ENCODE measurements at places on chromosomes 1 and 21.

- no peak for DNase-seq
Measured at GRCh38 chr1:113783254-113784103, 24.2 kb upstream of the PHTF1 start.

- no peak for DNase-seq
Measured at GRCh38 chr1:228554107-228554506, 66.9 kb downstream of the RNF187 start.

DNA sequence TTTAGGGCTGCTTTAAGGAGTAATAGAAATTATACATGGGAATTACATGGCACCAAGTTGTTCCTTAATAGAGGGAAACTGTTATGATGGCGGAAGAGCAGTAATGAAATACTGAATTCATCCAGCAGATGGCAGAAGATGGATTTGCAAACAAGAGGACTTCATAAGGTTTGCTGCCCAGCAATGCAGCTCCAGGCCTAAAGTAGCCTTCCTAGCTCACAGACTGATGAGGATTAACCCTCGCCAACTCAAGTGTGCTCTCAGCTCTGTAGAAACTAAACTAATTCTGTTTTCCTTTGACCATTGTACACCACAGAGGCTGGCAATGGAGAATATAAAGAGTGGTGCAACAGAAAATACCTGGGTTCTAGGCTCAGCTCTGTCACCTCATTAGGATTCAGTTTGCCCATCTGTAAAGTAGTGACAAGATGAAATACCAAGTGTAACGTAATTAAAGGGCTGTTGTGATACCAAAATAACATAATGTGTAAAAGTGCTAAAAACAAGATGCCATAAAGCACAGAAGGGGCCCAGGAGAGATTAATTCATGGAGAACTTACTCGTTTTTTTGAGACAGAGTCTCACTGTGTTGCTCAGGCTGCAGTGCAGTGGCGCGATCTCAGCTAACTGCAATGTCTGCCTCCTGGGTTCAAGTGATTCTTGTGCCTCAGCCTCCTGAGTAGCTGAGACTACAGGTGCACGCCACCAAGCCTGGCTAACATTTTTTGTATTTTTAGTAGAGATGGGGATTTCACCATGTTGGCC, 102.4 kb upstream of the SERBP1 start:
- DNase-seq = no peak

DNA sequence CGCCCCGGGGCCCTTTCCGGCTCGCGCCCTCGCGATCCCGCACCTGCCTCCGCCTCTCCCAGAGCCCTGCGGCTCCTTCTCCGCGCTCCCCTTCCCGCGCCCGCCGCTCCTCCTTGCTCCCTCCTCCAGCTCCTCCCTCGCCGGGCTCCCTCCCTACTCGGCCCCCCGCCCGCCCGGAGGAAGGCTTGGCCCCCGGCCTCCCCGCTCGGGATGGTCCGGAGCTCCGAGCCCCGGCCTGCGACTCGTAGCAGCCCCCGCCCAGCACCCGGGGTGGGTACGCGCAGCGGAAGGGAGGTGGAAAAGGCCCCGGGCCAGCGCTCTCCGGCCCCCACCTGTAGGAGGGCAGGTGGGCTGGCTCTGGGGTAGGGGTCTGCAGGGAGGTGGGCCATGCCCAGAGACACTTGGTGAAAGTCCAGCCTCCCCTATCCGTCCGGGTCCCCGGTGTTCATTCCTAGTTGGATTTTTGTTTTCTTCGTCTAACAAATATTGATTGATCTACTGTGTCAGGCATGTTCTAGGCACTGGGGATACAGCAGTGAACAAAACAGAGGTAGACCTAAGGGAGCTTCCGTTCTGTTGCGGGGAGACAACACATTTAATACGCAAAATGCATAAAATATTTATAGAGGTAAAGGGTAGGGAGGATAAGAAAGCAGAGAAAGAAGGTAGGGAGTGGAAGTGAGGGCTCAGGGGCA, at the start of gene HTR1D:
Gene HTR1D (minus strand): TSS at position 82 of the 695 bp plus-strand sequence. CDS start 23,283 bp downstream, outside the sequence.
- DNase-seq = no peak

DNA sequence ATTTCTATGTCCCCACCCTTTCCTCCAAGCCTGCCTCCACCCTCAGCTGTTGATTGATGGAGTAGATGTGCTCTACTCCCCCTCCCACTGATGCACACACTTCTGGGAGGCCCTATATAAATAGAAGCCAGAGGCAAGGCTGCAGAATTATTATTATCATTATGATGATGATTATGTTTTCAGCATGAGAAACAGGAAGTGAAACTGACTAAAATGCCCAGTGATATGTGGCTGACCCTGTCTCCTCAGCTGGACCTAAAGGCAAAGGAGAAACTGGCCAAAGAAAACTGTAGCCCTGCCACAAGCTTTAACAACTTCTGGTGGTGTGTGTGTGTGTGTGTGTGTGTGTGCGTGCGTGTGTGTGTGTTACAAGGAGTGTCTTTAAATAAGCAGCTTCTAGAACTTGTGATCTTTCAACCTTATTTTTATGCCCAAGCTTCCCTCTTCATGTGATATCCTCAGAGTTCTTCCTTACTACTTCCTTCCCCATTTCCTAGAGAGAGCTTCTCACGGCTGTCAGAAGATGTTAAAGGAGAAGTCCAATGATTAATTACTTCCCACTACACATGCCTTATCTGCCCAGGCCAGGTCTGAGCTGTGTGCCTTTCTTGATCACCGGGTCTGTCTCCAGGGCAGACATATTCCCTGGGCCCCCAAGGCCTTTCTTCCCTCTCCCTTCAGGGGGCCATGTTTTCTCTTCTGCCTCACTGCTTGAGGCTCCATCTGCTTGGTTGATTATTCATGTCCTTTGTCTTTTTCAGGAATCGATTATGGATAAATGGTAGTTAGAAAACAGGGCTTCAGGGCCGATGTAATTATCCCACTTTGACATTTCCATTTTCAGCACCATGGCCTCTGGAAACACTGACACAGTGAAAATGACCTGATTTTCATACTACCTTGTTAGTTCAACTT, 11.6 kb upstream of the MAPKAPK2 start:
- DNase-seq = no peak

GRCh38 chr1:203556047-203556851, 62.3 kb downstream of the OPTC start:
- DNase-seq = no peak

DNA sequence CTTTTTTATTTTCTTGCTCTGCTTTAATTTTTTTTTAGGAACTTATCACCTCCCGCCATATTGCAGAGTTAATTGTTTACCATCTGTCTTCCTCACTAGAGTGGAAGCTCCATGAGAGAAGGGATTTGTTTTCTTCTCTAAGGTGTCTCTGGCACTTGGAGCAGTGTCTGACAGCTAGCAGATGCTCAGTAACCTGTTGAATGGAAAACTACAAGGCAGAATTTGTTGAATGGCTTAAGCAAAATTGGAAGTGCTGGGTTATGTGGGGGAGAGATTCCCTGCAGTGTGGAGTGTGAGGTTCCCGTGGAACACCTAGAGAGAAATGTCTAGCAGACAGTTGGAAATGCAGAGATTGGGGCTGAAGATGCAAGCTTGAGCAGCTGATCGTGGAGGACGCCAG, 59.5 kb upstream of the PARP1 start:
- DNase-seq = no peak

- DNase-seq = no peak
Measured at GRCh38 chr1:21262293-21263051, 27.8 kb downstream of the ECE1 start.

- no peak for DNase-seq
Measured at GRCh38 chr21:33870768-33871167, 44.8 kb downstream of the ATP5PO start.

- no peak for DNase-seq
Measured at GRCh38 chr1:47647327-47647845, 209.5 kb downstream of the FOXD2 start.

DNA sequence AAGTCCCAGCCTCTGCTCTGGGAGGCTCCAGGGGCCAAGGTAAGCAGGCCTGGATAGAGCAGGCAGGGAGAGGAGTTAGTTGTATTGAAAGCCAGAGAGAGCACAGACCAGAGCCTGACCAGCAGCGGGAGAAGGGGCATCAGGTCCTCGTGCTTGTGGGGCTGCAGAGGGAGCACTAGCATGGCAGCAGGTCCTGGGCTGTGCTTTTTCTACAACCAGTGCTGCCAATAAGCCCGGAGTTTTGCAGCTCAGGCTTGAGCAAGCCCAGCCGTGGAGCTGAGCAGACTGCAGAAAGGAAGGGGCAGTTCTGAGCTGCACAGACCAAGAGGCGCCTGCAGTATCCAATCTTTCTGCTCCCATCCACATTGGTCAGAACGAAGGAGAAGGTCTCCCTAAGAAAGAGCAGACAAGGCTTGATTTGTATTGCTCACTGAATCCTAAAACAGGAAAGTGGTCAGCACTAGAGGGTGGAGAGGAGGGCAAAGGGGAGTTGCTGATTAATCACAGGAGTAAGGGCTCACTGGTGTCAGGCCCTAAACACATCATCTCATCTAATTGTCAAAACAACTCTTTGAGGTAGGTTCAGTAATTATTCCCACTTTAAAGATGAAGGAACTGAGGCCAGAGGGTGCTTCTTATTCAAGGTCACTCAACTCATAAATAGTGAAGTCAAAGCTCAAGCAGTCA, 2.7 kb downstream of the DENND2D start:
- DNase-seq = no peak

- DNase-seq = peak; percentile 53
Measured at GRCh38 chr1:110207831-110208230, 2.3 kb upstream of the KCNC4 start.

GRCh38 chr21:44379515-44379848, 26.1 kb downstream of the TRPM2 start:
- DNase-seq = no peak

DNA sequence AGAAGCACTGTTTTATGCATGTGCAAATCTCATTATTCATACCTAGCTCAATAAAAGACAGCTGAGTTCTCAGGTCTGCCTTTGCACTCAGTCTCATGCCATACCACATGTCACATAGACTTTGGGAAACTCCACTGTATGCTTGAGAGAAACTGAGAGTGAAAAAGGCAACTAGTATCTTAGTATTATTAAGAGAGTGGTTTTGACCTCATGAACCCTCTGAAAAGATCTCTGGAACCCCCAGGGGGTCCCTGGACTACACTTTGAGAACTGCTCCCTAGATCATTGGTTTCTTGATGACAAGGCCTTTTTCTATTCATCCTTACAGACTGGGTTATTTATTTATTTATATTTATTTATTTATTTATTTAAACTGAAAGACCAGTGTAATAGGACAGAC, 3.7 kb upstream of the RHEX start:
- no peak for DNase-seq

- no peak for DNase-seq
Measured at GRCh38 chr1:90964444-90965035, 57.3 kb downstream of the ZNF644 start.

DNA sequence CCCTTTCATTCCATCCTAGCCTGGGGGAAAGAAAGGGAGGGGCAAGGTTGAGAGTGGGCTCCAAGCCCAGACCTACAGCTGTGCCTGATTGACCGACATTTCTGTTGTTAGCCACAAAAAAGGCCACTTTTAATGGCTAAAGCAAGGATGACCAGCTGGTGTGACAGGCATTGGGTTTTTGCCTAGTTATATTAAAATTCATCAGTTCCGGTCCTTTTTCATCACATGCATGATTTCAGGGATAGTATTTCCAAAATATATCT, 192.3 kb downstream of the ZNF326 start:
- DNase-seq = no peak

DNA sequence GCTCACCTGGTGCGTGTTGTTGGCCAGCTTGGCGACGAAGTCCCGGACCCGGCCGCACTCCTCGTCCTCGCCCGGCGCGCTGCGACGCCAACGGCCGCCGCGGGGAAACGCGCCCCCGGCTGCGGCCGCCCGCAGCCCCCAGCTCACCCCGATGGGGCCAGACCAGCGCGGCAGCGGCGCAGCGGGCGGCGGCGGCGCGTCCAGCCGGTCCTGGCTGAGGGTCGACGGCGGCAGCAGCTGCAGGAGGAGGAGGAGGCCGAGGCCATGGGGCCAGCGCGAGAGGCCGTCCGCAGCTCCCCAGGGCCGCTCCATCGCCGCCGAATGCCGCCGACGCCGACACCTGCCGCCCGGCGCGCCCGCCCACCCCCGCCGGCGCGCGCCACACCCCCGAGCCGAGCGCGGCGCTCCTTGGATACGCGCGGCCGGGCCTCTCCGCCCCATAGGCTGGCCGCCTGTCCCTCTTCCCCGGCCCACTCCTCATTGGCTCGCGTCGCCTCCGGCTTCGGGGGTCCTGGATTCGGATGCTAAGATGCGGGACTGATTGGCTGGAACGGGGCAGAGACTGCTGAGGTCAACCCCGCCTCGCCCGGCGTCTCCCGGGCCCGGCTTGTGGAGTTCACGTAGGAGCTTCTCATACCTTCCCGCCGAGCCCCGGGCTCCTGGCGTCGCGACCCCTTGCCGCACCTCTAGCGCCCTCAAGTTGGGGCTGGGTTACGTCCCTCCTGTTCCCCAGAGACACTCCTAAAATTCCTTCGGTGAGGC, at the start of gene SORT1:
Gene SORT1 (minus strand): TSS at position 338 of the 762 bp plus-strand sequence. CDS start 26 bp downstream, at position 312.
- peak; percentile 13 for DNase-seq

GRCh38 chr1:116679828-116680628, 12.5 kb upstream of the IGSF3 start:
- DNase-seq = no peak

GRCh38 chr1:204104331-204105130, 31.6 kb downstream of the SOX13 start:
- DNase-seq = no peak

DNA sequence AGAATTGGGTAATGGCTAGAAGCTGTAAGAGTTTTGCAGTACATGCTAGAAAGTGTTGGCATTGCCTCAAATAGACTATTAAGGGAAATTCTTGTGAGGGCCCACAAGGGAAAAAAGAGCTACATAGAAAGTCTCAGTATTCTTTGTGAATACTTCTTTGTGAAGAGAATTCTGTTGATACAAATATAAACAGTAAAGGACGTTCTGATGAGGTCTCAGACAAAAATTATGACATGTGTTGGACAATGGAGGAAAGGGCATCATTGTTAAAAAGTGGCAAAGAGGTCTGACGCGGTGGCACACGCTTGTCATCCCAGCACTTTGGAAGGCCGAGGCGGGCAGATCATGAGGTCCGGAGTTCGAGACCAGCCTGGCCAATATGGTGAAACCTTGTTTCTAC, 458.9 kb downstream of the NCAM2 start:
- DNase-seq = no peak

- no peak for DNase-seq
Measured at GRCh38 chr21:36990508-36991205, 15.8 kb upstream of the RIPPLY3 start.

GRCh38 chr1:180612632-180613031, 19.2 kb upstream of the XPR1 start:
- no peak for DNase-seq

DNA sequence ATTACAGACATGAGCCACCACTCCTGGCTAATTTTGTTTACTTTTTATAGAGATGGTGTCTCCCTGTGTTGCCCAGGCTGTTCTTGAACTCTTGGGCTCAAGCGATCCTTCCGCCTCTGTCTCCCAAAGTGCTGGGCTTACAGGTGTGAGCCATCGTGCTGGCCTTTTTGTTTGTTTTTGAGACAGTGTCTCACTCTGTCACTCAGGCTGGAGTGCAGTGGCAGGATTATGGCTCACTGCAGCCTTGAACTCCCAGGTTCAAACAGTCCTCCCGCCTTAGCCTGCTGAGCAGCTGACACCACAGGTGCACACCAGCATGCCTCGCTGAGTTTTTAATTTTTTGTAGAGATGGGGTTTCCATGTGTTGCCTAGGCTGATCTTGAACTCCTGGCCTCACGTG, 49.1 kb downstream of the ADARB1 start:
- DNase-seq = no peak

- DNase-seq = no peak
Measured at GRCh38 chr1:222370081-222370912, 177.6 kb downstream of the HHIPL2 start.

GRCh38 chr1:41020654-41021053, 871 bp downstream of the SLFNL1 start:
- DNase-seq = no peak

All from stimulated activated CD8-positive, alpha-beta memory T cell treated with anti-CD3 and anti-CD28 coated beads, Interleukin-4, amount 100 ng/mL, for 1 hour (primary cell).